ENCODE measurements at places on chromosomes 1 and 21. TPM values are rescaled to one million over a fixed set of nuclear protein-coding genes. Genes with fewer than 3 reads are reported as not detected.

GRCh38 chr1:233240829-233241682 is 54.5 kb downstream of the PCNX2 start:
- no peak overlapping the region for H3K27ac ChIP-seq
- H3K27me3 ChIP-seq, result no peaks in the 10 kb centered on the region
- DNase-seq, result no peak
- H3K4me1 ChIP-seq, result no peaks in the 10 kb centered on the region
- peaks cover 8% of the 10 kb centered on the region for H3K36me3 ChIP-seq

The MCOLN3 gene
- 0.21 TPM for total RNA-seq

The H3-3A gene
- 363 TPM for total RNA-seq

DNA sequence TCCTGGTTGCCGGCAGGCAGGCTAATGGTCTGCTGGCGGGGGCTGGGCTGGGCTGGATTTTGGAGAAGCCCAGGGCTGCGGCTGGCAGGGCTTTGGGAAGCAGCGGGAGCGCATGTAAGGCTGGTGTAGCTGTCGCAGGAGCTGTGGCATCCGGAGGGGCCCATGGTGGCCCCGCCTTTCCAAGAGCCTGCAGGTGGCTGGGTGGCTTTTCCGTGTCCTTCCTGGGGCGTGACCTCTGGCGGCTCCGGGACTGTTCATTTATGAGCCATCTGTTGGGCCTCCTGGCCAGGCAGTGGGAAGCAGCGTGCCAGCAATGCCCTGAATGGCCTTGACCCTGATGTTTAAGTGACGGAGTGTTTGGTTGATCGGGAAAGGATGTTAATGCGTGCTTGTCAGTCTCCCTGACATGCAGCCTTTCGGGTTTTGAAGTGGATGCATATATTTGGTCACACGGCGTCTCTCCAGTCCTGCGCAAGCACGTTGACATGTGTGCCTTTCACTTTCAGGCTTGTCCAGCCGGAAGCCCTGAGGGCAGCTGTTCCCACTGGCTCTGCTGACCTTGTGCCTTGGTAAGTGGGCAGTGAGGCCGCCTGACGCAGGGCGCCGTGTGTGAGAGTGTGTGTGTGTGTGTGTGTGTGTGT is 38.5 kb downstream of the AGPAT3 start:
- DNase-seq, result no peak
- H3K4me1 ChIP-seq, result peaks cover 20% of the 10 kb centered on the region
- H3K27me3 ChIP-seq, result no peaks in the 10 kb centered on the region
- peaks cover 24% of the 10 kb centered on the region for H3K36me3 ChIP-seq
- no peak overlapping the region for H3K4me3 ChIP-seq
- no peak overlapping the region for H3K27ac ChIP-seq

DNA sequence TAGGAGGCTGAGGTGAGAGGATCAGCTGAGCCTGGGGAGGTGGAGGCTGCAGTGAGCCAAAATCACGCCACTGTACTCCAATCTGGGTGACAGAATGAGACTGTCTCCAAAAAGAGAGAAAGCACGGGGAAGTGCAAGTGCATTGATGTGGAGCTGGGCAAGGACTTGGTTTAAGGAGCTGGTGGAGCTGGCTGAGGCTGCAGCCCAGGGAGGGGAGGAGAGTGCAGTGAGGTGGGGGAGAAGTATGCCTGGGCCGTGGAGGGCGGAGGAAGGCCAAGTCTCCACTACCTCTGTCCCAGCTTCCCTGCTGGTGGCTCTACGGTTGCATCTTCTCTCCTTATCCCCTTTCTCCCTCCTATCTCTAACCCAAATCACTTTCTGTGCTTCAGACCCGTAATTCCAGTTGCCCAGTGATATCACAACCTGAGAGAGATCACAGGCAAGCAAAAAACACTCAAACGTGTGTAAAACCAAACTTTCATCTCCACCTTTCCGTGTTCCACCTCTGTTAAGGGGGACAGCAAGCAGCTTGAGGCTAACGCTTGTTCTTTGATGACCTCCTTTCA is 11.1 kb downstream of the TOR3A start:
- H3K4me1 ChIP-seq, result peaks cover 3% of the 10 kb centered on the region
- H3K36me3 ChIP-seq, result peaks cover 17% of the 10 kb centered on the region
- H3K27me3 ChIP-seq, result no peaks in the 10 kb centered on the region
- H3K27ac ChIP-seq, result peak overlapping the region; percentile 49
- no peak for DNase-seq

The CD2 gene
- 291 TPM for total RNA-seq

- H3K36me3 ChIP-seq, result no peaks in the 10 kb centered on the region
- H3K4me1 ChIP-seq, result peaks cover 6% of the 10 kb centered on the region
- H3K27me3 ChIP-seq, result no peaks in the 10 kb centered on the region
- H3K27ac ChIP-seq, result no peak overlapping the region
- DNase-seq, result no peak
Measured at GRCh38 chr1:203695116-203695515, 68.5 kb downstream of the ATP2B4 start.

DNA sequence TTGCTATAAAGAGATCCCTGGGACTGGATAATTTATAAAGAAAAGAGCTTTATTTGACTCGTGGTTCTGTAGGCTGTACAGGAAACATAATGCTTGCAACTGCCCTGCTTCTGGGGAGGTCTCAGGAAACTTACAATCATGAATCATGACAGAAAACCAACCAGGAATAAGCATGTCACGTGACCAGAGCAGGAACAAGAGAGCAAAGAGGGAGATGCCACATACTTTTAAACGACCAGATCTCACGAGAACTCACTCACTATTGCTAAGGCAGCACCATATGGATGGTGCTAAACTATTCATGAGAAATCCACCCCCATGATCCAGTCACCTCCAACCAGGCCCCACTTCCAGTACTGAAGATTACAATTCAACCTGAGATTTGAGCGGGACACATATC is 49.8 kb upstream of the RCC1 start:
- H3K27ac ChIP-seq, result peak overlapping the region; percentile 57
- H3K36me3 ChIP-seq, result peaks cover 4% of the 10 kb centered on the region
- no peak overlapping the region for H3K4me3 ChIP-seq
- no peaks in the 10 kb centered on the region for H3K27me3 ChIP-seq
- H3K4me1 ChIP-seq, result peaks cover 12% of the 10 kb centered on the region

- peaks cover 2% of the 10 kb centered on the region for H3K36me3 ChIP-seq
- H3K4me3 ChIP-seq, result no peak overlapping the region
- H3K27me3 ChIP-seq, result no peaks in the 10 kb centered on the region
- H3K4me1 ChIP-seq, result peaks cover 46% of the 10 kb centered on the region
- DNase-seq, result no peak
Measured at GRCh38 chr1:23551849-23552248, 7.5 kb downstream of the ID3 start.

The HFM1 gene
- total RNA-seq, result not detected

- no peaks in the 10 kb centered on the region for H3K27me3 ChIP-seq
- DNase-seq, result no peak
- no peaks in the 10 kb centered on the region for H3K4me1 ChIP-seq
- no peak overlapping the region for H3K27ac ChIP-seq
- no peak overlapping the region for H3K4me3 ChIP-seq
Measured at GRCh38 chr21:33682992-33683627, 40.8 kb downstream of the ITSN1 start.
